Transverse colon (tissue), 4 donors: ENCODE measurements at places on chromosomes 3 and 15.
A peak's percentile ranks its signal among the peaks of the same experiment; 100 is the strongest.

DNA sequence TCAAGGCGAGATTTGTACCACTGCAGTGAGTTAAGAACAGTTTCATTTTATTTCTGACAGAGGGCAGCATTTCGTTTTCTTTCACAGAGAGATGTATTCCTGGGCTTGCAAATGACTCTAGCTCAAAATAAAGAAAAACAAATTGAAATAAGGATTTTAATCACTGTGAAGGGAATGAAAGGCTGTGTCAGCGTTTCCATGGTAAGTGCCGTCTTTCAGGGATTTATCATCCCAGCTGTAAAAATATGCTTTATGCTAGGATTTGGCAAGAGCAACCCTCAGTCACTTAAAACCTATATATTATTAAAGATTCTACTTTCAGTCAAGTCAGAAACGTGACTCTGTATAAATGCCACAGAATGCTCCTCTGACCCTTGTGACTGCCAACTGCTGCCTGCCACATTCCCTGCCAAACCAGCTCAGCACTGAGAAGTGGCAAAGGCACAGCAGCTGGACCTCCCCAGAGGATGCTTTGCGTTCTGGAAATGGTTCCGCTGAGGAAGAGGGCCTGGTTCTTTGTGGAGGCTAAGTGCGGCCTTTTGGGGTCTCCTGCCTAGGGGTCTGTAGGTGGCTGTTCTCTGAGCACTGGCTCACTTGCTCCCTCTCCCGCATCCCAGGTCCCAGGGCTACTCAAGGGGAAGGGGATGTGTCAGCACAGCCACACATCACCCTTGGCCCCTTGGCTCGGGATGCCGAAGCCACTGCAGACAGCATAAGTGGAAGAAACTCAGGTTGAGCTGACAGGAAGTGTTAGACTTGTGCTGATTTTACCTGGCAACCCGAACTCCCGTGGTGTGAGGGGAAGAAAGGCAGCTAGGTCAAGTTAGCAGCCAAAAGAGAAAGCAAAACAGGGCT, 56.6 kb upstream of the POMGNT2 start:
- no peak for DNase-seq

- no peak for DNase-seq
These were observed 44.1 kb downstream of the STARD5 start for GRCh38 chr15:81279621-81280485.

DNA sequence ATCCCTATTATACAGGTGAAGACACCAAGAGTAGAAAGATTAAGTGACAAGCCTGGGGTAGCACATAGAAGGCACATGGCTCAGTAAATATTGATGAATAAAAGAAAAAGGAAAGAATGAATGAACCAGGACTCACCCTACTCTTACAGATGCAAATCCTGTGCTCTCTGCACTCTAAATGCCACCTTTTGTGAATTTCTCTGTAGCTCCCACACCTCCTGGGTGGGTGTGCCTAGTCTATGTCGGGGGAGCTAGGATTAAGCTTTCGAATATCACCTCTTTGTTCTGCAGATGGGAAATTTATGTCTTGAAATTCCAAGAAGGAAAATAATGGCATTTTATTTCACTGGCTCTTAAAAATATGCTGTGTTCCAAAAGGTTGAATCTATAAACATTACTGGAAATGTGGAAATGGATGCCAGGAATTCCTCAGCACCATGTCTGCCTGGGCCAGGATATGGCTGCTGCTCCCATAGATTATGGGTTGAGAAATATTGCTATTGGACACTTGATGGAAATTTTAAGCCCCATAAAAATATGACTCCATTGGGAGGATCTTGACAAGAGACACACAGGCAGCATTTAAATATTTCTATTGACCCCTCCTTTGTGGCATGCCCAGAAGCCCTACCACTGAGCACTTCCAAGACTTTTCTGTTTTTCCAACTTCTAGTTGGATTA, 43.3 kb downstream of the CCNB2 start:
- no peak for DNase-seq

GRCh38 chr3:162973428-162973917, 1476.9 kb downstream of the OTOL1 start:
- no peak for DNase-seq

DNA sequence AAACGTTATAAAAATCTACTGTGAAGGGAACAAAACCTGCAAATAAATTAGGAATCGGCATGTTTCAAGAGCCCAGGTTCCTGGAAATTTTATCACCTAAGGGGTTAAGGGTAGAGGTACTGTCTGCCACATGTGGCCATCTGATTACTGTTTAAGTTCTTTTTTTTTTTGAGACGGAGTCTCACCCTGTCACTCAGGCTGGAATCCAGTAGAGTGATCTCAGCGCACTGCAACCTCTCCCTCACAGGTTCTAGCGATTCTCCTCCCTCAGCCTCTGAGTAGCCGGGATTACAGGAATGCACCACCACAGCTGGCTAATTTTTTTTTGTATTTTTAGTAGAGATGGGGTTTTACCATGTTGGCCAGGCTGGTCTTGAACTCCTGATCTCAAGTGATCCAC, 35.8 kb downstream of the UQCC5 start:
- no peak for DNase-seq

DNA sequence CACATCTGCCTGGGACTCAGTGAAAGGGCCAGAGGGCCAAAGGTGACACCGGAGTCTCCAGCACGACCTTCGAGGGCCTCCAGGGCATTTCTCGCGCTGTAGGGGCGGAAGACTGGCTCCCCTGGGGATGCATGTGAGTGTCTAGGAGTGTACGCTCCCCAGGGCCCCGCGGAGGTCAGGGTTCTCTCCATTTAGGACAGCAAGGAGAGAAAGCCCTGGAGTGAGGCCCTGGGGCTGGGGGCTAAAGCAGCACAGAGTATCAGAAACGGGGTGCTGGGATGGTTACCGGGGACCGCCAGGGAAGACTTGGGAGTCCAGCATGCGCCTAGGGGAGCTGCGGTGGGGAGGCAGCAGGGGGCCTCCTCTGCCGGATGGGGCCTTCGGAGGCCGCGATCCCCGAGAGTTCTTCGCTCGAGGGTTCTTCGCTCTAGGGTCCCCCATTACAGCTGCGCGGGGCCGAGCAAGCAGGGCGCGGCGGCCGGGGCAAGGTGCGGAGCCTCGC, 595 bp upstream of the APBA2 start:
- DNase-seq = no peak

GRCh38 chr15:62797171-62797570, 245.4 kb upstream of the TPM1 start:
- DNase-seq = no peak

DNA sequence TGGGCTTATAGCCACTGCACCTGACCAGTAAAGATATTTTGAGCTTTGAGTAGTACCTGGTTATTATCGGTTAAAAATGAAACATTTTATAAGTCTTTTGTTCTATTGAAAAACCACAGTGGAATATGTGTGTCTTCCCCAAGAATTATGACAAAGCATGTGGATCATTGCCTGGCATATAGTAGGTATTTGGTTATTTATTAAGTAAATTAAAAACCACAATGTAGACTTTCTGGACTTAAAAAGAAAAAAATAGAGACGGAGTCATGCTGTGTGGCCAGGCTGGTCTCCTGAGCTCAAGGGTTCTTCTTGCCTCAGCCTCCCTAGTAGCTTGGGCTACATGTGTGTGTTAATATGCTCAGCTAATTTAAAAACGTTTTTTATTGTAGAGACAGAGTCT, 43.5 kb downstream of the UBE2E2 start:
- no peak for DNase-seq

- DNase-seq = no peak
These were observed 47.7 kb upstream of the INSYN1 start for GRCh38 chr15:73800662-73801345.

DNA sequence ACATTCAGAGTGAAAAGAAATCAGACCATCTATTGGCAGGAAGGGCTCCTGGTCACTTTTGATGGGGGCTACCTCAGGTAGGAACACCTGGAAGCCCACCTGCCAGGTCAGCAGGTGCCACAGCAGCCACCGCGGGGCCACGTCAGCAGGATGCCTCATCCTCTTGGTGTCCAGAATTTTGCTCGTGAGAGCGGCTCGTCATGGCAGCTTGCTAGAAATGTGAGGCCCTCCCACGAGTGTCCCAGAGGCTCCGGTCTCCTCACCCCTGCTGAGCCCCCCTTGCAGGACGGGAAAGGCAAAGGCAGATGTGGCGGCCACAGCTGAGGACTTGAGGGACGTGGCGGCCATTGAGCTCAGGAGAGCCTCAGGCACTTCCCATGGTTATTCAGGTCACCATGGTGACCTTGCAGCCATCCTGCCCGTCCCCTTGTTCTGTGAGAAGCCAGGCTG, 129.4 kb downstream of the LRRK1 start:
- DNase-seq = peak; percentile 2

DNA sequence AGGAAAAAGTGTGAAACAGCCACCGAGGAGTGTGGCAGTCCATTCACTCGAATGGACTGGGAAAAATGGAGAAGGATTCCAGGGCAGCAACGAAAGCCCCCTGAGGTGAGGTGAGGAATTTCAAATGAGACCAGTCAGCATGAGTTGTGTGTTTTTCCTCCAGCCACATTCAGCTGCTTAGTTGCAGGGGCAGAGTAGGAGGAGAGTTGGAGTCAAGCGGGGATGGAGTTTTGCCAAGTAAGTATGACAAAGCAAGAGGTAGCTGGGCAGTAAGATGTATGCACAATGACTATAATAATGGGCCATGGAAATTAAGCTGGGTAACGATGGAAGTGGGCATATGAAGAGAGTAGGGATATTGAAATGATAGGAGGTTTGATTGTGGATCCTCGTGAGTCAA, 64.4 kb downstream of the CCDC54 start:
- no peak for DNase-seq

GRCh38 chr3:190132371-190132770, 11.7 kb upstream of the P3H2 start:
- DNase-seq = no peak

DNA sequence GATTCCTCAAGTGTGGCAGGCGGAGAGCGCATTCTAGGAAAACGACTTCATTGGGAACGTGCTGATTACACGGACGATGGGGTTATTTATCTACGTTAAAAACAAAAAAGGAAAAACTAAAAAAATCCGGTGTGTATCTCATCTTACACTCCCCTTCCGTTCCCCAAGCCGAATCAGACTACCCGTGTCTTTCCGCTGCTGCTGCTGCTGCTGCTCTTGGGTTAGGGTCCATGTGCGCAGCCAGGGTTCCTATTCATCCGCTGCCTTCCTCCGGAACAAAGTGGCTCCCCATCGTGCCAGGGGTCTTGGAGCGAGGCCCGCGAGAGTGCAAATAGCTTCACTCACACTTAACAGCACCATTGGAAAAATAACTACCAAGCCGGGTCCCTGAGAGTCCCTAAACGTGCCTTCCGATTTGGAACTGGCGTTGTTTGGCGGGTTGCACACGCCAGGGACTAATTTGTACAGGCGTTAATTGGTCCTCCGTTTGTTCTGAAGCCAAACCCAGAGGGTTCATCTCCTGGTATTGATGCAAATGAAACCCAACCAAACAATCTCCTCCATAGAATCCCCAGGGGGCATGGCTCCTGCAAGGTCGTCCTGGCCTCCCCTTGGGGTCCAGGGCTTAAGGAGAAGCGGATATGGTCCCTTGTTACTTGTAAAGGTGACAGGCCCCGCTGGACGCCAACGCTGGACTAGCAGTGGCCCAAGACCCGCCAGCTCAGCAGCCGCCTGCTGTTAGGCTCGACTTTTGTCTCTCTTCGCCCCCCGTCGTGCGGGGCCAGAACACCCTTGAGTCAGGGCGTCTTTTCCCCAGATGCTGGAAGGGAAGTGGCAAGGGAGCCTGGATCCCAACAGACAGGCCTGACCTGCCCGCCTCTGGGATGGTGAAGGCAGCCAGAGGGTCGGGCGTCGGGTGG, 11.0 kb upstream of the ONECUT1 start:
- DNase-seq = no peak
